AG10803 (cell line): ENCODE measurements at places on chromosomes 7 and 10.

- DNase-seq, result peak; percentile 54
These were observed 76.1 kb upstream of the CPXM2 start for GRCh38 chr10:123967626-123968243.

- peak; percentile 98 for DNase-seq
These were observed 74.1 kb upstream of the PRKG1 start for GRCh38 chr10:51000164-51000563.

GRCh38 chr10:123019941-123020703, 11.3 kb downstream of the ACADSB start:
- DNase-seq, result no peak

DNA sequence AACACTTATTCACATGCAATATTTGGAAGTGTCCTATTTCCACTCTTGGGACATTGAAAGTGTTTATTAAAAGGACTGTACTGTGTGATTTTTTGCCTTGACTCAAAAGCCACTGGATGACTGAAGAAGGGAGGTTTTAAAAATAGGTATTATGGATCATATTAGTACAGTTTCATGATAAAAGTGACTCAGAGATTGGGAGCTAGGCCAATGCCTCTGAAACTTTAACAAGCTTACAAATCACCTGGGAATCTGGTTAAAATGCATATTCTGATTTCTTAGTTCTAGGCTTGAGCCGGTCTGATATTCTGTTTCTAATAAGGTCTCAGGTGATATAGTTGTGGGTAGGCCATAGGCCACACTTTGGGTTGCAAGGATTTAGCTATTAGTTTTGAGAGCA, 191.2 kb downstream of the PLXDC2 start:
- DNase-seq, result no peak

- no peak for DNase-seq
These were observed 45.8 kb upstream of the WIPI2 start for GRCh38 chr7:5143935-5144903.

- DNase-seq, result no peak
These were observed 65.5 kb upstream of the GATA3 start for GRCh38 chr10:7988989-7989388.
